Activated T-helper 1 cell treated with anti-CD3 and anti-CD28 coated beads, Interleukin-2, amount 50 U/mL, for 16 hours (primary cell): ENCODE measurements at places on chromosomes 2 and 18.

DNA sequence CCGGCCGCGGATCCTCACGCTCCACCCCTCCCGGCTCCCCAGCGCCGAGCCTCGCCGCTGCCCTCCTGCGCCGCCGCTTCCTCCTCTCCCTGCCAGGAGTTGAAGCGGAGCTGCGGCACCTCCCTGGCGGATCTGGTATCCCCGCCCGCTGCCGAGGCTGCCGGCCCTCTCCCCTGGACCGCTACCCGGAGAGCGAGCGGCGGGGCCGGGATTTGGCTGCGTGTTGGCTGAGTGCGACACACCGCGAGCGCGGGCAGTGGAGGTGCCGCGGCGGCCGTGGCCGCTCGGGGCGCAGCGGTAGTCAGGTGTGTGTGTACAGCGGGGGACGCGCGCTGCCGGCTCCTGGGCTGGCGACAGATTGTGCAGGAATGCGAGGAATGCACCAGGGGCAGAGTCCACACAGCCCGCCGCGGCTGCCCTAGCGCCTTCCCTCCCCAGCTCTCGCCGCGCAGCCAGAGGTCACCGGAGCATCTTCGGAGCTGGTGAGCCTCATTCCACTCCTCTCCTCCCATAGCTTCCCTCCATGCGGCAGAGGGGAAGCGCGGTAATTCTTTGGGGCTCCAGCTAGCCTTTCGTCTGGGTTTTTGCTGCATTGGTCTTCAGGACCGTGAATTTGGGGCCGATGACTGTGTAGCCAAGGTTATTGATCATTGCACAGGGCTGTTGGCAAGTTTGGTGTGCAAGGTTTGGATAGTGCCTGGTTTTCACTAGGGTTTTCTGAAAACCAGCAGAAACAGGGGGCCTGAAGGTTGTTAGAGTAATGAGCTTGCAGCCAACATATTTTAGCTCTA is 1.3 kb downstream of the PKP4 start:
- peak; percentile 34 for DNase-seq

DNA sequence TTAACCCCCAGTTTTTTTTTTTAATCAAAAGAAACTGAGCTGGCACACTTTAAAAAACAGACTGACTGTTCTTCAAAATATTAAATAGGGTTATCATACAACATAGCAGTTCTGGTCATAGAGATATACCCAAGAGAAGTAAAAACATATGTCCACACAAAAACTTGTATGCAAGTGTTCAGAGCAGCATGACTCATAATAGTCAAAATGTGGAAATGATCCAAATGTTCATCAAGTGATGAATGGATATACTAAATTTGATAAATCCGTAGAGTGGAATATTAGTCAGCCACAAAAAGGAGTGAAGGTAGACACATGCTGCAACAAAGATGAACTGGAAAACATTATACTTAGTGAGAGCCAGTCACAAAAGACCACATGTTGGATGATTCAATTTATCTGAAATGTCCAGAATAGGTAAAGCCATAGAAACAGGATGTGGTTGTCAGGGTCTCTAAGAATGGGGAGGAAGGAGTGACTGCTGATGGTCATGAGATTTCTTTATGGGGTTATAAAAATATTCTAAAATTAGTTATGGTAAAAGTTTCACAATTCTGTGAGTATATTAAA is 5.1 kb downstream of the SMIM21 start:
- DNase-seq: no peak

GRCh38 chr2:118569876-118570535 is 277.4 kb downstream of the EN1 start:
- DNase-seq: no peak

- DNase-seq: no peak
Measured at GRCh38 chr2:36597003-36597531, 901 bp downstream of the FEZ2 start.
